ENCODE measurements at places on chromosomes 3 and 15.

DNA sequence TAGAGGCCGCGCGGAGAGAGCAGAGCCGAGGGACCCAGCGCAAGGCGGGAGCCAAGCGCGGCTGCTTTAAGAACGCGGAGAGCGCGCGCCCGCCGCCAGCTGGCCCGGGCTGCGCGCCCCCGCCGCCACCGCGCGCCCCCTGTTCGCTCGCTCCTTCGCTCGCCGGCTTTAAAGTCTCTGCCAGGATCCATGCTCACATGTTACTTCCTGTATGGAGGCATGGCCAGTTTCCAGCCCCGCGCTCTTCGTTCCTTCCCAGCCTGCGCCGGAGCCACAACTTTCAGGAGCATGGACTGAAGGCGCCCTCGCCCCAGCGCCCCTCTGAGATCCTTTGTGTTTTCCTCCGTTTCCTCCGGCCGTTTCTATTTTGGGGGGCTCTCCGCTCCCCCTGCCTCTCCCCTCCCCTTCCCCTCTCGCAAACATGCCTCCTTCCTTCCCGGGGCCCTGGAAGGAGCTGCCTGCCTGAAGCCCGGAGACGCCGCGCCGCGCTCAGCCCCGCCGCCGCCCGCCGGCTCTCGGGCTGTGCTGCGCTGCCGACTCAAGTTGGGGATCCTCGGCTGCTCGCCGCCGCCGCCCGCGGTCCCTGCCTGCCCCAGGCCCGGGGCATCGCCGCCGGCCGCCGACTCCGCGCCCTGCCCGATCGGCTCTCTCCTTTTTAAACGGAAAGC, at the start of gene PTPRG:
PTPRG (plus strand) TSS at position 198 of the 668 bp plus-strand sequence. CDS start 717 bp downstream, outside the sequence.
- DNase-seq, result peak; percentile 74

DNA sequence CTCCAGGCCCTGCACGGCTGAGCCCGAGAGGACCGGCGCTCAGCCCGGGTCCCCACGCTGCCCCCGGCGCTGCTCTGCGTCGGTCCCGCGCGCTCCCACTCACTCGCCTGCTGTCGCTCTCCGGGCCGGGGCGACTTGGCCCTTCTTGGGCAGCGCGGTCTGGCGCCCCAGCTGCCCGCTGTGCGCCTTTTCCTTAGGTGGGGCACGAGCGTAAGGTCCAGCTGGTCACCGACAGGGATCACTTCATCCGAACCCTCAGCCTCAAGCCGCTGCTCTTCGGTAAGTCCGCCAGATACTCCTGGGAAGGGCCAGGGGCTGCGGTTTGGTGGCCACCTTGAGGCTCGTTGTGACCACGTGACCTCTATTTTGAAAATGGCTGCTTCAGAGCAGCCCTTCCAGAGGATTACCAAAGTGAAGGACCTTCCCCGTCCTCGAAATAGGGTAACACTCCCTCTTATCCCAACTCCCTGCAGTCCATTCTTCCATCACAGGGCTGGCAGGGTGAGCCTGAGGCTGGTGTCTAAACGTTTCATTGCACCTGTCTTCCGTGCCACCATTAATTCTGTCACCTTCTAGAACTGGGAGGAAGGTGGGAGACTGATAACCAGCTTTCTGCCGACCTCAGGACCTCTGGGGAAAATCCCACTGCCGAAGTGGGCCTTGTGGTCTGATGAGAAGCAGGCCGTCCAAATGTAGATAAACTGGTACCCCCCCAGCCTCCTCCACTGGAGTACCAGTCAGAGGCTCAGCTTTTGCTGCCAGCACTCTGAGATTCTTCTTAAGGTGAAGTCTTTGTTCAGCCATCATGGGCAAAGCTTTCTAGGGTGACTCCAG, 812 bp downstream of the P4HTM start:
- DNase-seq, result peak; percentile 24

GRCh38 chr15:63523306-63523990, 19.1 kb downstream of the USP3 start:
- DNase-seq, result no peak

- DNase-seq, result no peak
Observed at GRCh38 chr15:61184431-61184830, 44.7 kb downstream of the RORA start.

GRCh38 chr15:39472621-39473297, 108.1 kb upstream of the THBS1 start:
- DNase-seq, result no peak

DNA sequence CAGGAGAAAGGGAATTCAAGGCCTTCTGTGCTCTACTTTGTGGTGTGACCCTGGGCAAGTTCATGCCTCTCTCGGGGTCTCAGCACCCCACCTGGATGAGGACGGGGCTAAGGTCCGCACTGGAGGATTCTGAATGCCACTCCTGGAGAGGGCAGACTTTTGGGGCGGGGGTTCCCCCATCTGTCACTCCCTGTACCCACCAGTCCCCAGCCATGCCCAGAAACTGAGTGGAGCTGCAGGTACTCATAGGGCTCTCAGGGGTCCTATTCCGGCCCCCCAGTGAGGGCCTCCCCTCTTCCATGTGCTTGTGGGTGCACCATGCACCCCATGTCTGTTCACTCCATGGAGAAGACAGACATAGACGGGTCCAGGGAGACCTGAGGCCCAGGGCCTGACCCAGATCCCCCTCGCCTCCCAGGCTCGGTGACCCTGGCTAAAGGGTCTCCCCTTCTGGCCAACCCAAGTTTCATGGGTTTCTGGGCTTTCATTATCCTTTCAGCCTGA, 26.0 kb downstream of the ACSBG1 start:
- no peak for DNase-seq

DNA sequence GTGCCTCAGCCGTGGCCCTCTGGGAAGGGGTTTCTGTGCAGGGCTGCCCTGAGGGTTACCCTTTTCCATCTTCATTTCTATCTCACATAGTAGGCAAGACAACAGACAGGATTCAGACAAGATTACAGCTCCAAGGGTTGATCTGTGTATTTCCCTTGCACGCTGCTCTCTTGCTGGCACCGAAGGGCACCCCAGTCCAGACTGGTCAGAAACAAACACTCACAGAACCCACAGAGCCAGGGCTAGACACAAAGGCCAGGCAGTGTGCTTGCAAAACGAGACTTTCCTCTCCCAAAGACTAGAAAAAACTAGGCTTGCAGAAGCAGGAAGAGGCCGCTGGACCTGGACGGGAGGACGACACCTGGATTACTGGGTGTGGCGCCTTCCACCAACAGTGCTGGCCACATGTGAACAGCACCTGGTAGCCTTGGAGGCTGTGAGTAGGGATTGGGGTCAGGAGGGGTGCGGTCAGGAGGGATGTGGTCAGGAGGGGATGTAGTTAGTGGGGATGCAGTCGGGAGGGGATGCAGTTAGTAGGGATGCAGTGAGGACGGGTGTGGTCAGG, 96.8 kb downstream of the BDH1 start:
- DNase-seq, result no peak
